ENCODE measurements at places on chromosomes 11 and 22.

DNA sequence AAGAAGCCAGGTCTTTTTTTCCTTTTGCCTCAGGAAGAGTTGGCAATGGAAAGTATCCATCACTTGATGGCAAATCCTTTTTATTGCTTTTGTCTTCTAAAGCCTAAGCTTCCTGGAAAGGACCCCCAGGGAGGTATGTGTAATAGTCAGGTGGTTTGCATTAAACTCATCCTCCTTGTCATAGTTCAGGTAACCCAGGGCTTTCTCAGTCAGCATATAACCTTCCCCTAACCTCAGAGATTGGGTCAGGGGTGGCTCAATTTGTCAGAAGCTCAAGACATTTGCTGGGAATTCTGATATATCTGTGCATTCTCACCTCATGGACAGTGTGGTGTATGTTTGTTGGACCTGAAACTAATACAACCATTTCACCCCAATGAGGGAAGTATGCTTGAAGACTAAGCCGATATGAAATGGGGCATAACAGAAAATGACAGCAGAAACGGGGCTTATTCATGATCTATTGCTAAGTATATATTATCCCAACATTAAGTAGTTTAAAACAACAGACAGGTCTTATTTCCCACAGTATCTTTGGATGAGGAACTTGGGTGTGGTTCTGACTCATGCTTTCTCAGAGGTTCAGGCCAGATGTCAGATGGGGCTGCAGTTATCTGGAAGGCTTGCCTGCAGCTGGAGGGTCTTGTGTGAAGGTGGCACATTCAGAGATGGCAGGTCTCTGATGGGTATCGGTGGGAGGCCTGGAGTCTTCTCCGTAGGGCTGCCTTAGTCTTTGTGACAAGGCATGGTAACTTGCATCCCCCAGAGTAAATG lies 135.8 kb upstream of the SPON1 start:
- DNase-seq, result no peak

- no peak for DNase-seq
These were observed 1.9 kb downstream of the ANKRD54 start for GRCh38 chr22:37842015-37842793.

GRCh38 chr22:35846804-35847203 lies 129.1 kb downstream of the APOL5 start:
- DNase-seq, result no peak

- DNase-seq, result no peak
These were observed 1.5 kb downstream of the RAB39A start for GRCh38 chr11:107929611-107930200.
